Germinal center (tissue), 1 donor: ENCODE measurements at places on chromosomes 6 and 20.

DNA sequence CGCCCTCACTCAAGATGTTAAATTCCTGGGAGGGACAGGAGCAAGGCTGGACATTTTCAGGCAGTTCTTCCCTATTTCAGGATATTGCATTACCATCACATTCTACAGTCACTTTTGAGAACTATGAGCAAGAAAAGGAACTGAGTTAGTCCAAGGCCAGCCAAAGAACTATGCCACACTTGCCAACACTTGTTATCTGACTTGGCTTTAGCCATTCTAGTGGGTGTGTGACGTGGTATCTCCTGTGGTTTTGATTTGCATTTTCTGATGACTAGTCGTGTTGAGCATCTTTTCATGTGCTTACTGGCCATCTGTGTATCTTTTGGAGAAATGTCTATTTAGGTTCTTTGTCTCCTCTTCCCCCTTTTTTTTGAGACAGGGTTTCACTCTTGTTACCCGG lies 12.0 kb downstream of the XRN2 start:
- DNase-seq, result no peak

DNA sequence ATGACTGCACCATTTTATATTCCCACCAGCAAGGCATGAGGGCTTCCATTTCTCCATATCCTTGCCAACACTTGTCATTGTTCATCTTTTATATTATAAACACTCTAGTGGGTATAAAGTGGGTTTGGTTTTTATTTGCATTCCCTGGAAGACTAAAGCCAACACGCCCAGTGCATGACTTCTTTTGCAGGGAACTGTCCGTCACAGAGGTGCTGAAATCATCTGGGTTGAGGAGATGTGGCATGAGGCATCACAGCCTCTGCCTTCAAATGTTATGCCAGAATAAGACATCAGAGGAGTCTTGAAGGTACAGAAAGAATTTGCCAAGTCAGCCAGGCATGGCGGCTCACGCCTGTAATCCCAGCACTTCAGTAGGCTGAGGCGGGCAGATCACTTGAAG lies 29.9 kb upstream of the FAM210B start:
- DNase-seq, result no peak

GRCh38 chr20:42181064-42181463 lies 562.9 kb upstream of the CHD6 start:
- DNase-seq, result no peak

DNA sequence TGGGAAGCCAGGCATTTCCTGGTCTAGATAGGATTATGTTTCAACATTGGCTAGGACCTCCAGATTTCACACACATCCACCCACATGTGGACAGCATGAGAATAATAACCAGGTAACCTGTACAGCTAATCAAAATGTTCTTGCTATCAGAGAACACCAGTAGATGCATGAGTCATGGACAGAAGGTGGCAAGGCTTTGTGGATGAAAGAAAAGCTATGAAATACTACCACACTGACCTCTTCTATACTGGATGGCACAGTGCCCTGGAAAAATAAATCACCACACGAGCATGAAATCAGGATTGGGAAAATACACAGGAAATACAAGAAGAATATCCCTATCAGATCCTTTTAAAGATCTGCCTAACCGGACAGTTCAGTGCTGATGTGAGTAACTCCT lies 113.0 kb downstream of the GMDS start:
- no peak for DNase-seq

DNA sequence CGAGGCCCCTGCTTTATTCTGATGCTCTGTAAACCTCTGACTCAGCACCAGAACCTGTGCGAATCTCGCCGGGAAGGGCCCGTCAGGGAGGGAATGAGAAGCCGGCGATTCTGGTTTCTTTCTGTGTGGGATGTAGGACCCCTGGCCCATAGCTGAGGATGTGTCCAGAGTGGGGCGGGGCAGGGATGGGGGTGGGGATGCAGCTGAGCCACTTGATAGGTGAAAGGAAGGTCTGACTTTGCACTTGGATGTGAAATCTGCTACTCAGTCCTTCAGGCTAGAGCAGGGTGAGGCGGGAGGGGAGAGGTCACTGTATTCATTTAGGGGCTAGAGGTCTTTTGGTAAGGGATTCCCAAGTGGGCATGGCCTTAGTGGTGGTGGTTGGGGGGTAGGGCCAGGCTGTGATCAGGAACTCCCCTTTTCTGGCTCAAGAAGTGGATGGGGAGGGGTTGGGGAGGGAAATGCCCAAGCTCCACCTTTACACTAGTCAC lies 2.3 kb downstream of the TOX2 start:
- DNase-seq, result no peak

DNA sequence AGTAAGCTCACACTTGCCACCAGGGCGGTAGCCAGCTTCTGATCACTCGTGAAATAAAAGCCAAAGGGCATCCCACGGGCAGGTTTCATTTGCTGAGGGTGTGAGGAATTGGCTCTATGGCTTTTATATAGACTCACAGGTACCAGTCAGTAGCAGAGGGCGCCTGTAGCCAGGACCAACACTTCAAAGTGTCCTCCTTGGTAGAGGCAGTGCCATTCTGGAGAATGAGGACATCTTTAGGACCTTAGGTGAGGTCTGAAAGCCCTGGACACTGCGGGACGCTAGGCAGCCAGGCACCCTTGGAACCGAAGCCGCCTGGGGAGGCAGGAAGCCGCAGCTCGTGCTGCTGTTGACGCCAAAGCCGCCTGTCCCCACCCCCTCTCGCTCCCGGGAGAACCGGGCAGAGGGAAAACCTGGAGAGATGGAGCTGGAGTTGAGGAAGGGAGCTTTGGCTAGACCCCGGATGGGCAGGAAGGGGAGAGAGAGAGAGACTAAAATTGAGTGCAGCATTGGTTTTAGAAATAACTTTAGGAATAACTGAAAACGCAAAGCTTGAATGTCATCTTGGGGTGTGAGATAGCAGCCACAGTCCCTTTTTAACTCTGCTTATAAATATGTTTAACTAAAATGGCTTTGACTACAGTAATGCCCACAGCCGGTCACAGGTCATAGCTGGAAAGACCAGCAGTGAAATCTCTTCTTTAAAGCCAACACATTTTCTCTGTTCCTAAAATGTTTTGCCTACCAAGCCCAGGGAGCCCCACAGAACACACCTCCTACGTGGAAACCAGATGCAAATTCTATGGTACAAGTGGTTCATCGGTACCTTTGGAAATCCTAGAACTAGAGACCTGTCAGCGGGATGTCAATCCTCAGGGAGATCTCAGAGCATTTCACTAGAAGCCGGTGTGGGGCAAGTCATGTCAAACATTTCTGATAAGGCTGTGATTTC lies 128.5 kb upstream of the CDYL start:
- no peak for DNase-seq

DNA sequence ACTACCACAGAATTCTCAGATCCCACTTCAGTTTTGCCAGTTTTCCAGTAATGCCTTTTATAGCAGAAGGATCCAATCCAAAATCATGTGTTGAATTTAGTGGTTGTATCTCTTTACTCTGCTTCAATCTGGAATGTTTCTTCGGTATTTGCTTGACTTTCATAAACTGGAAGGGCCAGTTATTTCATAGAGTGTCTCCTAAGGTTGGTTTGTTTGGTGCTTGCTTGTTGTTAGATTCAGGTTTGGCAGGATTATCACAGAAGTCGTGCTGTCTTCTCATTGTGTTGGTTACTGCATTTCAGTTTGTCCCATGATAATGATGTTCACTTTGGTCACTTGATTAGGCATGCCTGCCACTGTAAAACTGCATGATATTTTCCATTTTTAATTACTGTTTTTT lies 45.7 kb downstream of the TMEM200A start:
- DNase-seq, result no peak

- DNase-seq, result no peak
These were observed 153.4 kb downstream of the MBOAT1 start for GRCh38 chr6:20058912-20059311.

GRCh38 chr6:43743682-43744381 lies 26.2 kb upstream of the VEGFA start:
- DNase-seq, result no peak

DNA sequence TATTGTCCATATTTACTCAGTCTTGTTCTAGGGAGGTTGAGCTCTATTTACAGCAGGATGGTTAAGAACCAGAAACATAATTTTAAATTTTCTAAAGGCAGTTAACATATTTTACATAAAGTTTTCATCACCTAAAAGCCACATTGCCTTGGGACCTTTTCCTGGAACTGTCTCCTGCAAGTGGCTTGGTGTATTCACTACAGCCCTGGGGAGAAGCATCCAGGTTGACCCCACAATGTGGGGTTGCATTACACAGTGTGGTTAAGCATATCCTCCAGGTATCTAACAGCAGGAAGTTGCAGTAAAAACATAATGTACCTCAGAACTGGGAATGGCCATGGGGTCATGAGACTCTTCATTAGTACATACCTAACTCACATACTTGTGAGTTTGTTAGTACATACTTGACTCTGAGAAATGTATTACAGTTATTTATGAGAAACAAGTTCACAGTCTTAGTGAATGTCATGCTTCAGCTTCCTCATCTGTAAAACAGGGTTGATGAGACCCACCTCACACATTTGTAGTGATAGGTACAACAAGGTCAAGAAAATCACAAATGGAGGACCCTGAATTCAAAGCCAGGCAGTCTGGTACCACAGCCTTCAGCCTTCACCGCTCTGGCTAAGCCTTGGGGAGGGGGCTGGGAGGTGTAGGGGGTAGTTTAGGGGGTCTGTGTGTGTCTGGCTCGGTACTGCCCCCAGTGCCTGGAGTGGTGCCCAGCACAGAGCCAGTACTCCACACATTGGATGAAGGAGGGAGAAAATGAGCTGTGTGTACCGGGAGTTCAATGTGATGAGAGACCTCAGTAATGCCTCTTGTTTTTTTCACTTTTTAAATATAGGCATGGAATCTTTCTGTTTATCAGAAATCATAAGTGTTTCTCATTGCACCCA lies 52.9 kb downstream of the KAT14 start:
- DNase-seq, result no peak

- DNase-seq, result no peak
These were observed 16.5 kb downstream of the TNFAIP3 start for GRCh38 chr6:137883400-137884148.

- DNase-seq, result no peak
These were observed 27.0 kb downstream of the TMEM14A start for GRCh38 chr6:52697903-52698302.

- DNase-seq, result no peak
These were observed 515.7 kb upstream of the BTBD3 start for GRCh38 chr20:11401988-11402387.

DNA sequence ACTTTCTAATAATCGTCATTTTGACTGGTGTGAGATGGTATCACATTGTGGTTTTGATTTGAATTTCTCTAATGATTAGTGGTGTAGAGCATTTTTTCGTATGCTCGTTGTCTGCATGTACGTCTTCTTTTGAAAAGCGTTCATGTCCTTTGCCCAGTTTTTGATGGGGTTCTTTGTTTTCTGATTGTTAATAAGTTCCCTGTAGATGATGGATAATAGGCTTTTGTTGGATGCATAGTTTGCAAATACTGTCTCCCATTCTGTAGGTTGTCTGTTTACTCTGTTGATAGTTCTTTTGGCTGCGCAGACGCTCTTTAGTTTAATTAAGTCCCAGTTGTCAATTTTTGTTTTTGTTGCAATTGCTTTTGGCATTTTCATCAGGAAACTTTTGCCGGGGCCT lies 32.3 kb upstream of the XRN2 start:
- DNase-seq, result no peak

DNA sequence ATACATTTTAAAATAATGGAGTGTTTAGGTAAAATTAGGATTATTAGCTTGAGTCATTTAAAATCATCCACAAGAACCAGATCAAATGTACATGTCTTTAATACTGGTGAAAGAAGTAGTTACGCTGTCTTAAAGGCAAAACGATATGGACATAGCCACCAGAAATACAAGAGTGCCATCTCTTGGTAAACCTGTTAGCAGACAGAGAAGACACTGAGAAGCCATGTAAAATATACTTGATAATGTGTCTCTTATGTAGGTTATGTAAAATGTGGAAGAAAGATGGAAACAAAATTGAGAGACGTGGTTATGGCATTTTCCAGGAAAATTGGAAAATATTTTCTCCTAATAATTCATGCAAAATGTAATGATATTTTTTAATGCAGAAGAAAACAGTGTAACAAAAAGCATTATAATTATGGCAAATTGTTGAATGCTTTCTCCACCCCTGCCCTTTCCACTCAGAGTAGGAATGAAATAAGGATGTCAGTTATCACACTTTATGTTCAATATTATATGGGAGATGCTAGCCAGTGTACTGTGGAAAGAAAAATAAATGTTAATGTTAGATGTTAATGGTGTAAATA lies 12.2 kb upstream of the SLC17A2 start:
- DNase-seq, result peak; percentile 10

DNA sequence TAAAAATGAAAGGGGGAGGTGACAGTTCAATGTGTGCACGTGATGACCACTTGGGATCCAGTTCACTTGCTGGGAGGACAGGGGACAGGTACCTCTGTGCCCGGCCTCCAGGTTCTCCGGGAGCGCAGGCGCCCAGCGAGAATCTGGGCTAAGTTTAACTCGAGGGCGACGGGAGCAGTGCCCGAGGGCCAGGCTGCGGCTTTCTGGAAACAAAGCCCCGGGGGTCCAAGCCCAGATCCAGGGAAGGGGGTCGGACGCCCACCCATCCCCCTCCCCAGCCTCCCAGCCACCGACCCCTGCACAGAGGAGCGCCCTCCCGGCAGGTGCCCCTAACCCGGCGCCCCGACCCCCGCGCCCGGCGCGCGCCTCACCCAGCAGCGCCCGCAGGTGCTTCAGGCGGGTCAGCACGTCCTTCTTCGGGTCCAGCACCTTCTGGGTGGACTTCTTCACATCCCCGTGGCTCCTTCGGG lies 405 bp downstream of the RALGAPA2 start:
- peak; percentile 5 for DNase-seq

GRCh38 chr20:25856256-25856884 lies 159.7 kb upstream of the ZNF337 start:
- DNase-seq, result no peak

DNA sequence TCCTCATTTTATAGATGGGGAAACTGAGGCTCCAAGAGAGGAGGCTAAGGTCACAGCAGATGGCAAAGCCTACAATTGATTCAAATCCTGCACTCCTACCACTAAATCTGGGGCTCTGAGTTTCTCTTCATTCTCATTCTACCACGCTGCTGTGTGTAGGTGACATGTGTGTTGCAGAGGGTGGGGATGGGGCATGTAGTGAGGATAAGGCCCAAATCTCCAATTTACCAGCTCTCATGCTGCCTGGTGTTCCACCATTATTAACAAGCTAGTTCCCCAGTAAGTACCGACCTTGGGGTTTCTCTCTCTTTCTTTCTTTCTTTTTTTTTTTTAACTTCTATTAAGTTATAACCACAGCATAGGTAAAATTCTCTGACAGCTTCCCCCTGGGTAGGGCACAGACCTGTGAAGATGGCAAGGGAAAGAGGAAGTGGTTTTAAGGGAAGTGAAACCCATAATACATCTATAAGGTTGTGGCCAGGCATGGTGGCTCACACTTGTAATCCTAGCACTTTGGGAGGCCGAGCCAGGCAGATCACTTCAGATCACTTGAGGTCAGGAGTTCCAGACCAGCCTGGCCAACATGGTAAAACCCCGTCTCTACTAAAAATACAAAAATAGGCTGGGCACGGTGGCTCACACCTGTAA lies 13.0 kb upstream of the MATN4 start:
- DNase-seq, result peak; percentile 83

- no peak for DNase-seq
These were observed 7.6 kb upstream of the CLDN20 start for GRCh38 chr6:155256122-155256795.
